ENCODE measurements at places on chromosomes 4 and X. TPM values are rescaled to one million over a fixed set of nuclear protein-coding genes. Genes with fewer than 3 reads are reported as not detected.

S100G gene
- not detected for total RNA-seq

ZNF674 gene
- 5.2 TPM for total RNA-seq

MAGEA4 gene
- not detected for total RNA-seq

TRIM2 gene
- total RNA-seq = 28.7 TPM

HPSE gene
- total RNA-seq = 1.7 TPM

RP2 gene
- 6.1 TPM for total RNA-seq

FAT4 gene
- 9.8 TPM for total RNA-seq

ADRA2C gene
- total RNA-seq = 17.2 TPM

MYOZ2 gene
- 0.49 TPM for total RNA-seq

DNA sequence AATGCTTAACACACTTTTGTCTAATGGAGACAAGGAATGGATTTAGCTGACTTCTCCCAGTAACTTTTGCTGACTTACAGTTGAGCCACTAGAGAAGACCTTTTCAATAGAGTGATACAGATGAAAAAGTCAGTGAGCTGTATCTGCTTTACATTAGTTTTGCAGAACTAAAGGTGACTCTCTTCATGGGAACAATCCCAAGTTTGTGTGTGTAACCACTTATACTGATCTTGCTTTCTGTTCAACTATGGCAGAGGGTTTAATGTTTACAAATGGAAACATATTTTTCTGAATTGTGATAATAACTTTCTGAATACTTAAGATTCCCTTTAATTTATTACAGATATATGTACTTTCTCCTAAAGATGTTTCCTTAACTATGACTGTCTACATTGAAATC, 182.6 kb upstream of the PUDP start:
- H3K4me3 ChIP-seq = no peak overlapping the region
- peak overlapping the region; percentile 20 for H3K27ac ChIP-seq
- no peaks in the 10 kb centered on the region for H3K27me3 ChIP-seq
- H3K36me3 ChIP-seq = no peaks in the 10 kb centered on the region
- no peaks in the 10 kb centered on the region for H3K4me1 ChIP-seq
- no peak for DNase-seq

DNA sequence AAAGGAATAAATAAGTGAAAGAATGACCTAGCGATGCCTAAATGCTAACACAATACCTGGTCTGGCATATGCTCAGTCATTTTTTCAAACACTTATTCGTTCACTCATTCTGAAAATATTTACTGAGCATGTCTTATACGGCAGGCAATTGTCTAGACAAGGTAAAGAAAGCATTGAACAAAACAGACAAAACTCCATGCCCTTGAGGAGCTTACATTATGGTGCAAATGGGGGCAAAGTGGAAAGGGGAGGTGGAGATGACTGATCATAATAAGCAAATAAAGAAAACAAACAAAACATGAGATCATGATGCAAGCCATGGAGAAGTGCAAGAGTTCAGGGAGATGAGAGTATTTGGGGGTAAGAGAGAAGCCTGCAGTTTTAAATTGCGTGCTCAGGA, 334.6 kb upstream of the PPARGC1A start:
- no peak overlapping the region for H3K27ac ChIP-seq
- H3K36me3 ChIP-seq = no peaks in the 10 kb centered on the region
- no peak overlapping the region for H3K4me3 ChIP-seq

DNA sequence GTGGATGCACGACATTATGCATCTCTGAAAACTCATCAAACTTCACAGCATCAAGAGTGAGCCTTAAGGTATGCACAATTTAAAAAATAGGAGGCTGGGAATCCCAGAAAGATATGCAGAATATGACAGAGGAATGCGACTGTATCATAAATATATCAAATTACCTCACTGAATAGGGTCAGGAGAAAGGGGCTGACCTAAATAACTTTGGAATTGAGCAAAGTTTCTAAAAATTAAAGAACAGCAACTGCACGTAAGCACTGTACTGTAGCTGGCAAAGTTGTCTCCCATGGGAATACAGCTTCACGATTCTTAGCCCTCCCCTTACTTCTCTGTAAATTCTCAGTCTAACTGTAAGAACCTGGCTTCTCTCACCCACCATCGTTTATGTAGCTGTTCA, 397.4 kb upstream of the ZFP42 start:
- no peak for DNase-seq
- H3K4me3 ChIP-seq = no peak overlapping the region
- H3K27me3 ChIP-seq = no peaks in the 10 kb centered on the region
- no peaks in the 10 kb centered on the region for H3K36me3 ChIP-seq

DNA sequence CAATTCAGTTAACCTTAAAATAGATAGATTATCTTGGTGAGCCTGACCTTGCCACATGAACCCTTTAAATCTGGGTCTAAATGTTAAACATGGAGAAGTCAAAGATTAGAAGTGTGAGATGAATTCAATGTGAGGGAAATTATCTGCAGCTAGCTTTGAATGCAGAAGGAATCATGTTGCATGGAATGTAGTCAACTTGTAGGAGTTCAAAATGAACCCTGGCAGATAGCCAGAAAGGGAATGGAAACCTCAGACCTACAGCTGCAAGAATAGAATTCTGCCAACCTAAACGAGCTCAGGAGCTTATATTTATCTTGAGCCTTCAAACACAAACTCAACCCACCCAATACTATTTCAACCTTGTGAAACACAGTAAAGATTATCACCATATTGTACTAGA, 632.5 kb downstream of the KCTD8 start:
- no peak overlapping the region for H3K4me3 ChIP-seq
- H3K36me3 ChIP-seq = no peaks in the 10 kb centered on the region
- H3K4me1 ChIP-seq = no peaks in the 10 kb centered on the region
- no peak overlapping the region for H3K27ac ChIP-seq

DNA sequence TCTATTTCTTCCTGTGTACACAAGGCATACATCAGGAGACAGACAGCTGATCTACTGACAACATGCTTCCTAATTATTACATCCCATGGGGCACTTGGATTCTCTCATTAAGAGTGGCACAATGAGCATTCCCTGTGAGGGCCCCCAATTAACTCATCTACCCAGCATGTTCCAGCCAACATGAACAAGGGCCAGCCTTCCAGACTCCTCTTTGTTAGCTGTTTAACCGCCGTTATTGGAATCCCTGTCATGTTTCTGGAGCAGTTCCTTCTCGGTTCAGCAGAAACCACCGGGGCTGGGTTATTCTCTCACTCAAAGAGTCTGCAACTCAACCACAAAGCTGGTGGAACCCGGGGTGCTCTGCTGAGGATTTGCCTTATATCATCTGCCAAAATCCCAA, 9.9 kb upstream of the GPM6B start:
- H3K4me1 ChIP-seq = no peaks in the 10 kb centered on the region
- H3K36me3 ChIP-seq = no peaks in the 10 kb centered on the region
- no peak overlapping the region for H3K4me3 ChIP-seq
- no peak overlapping the region for H3K27ac ChIP-seq
- no peaks in the 10 kb centered on the region for H3K27me3 ChIP-seq

- no peak overlapping the region for H3K4me3 ChIP-seq
- H3K27me3 ChIP-seq = no peaks in the 10 kb centered on the region
- no peak for DNase-seq
Measured at GRCh38 chrX:45070116-45071007, 130.3 kb downstream of the DIPK2B start.

GRCh38 chr4:73411731-73412414, 7.8 kb downstream of the ALB start:
- no peaks in the 10 kb centered on the region for H3K4me1 ChIP-seq
- no peaks in the 10 kb centered on the region for H3K27me3 ChIP-seq
- H3K36me3 ChIP-seq = no peaks in the 10 kb centered on the region
- H3K27ac ChIP-seq = no peak overlapping the region

DNA sequence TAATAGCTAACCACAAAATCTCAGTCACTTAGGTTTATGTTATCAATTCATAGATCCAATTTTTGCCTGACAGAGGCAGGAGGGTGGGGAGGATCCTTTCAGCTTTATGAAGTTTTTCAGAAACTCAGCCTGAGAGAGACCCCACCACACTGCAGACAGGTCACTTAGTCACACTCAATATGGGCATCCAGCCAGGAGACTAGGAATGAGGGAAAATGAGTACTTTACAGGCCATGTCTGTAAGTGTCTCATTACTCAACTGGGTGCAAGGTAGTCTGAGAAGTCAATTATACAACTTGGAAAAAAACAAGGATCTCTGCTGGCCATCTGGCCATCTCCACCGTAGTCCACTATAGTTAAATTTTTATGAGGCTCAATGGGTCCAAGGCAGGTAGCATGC, 365.9 kb downstream of the INPP4B start:
- H3K27me3 ChIP-seq = no peaks in the 10 kb centered on the region
- H3K36me3 ChIP-seq = no peaks in the 10 kb centered on the region
- no peak overlapping the region for H3K4me3 ChIP-seq
- H3K4me1 ChIP-seq = no peaks in the 10 kb centered on the region

- H3K4me3 ChIP-seq = no peak overlapping the region
- DNase-seq = no peak
- no peaks in the 10 kb centered on the region for H3K36me3 ChIP-seq
Measured at GRCh38 chr4:56861360-56861759, 39.9 kb upstream of the SPINK2 start.

- H3K27ac ChIP-seq = no peak overlapping the region
- peaks cover 5% of the 10 kb centered on the region for H3K4me1 ChIP-seq
- no peak for DNase-seq
Measured at GRCh38 chr4:153655928-153656327, 28.2 kb upstream of the TLR2 start.

DNA sequence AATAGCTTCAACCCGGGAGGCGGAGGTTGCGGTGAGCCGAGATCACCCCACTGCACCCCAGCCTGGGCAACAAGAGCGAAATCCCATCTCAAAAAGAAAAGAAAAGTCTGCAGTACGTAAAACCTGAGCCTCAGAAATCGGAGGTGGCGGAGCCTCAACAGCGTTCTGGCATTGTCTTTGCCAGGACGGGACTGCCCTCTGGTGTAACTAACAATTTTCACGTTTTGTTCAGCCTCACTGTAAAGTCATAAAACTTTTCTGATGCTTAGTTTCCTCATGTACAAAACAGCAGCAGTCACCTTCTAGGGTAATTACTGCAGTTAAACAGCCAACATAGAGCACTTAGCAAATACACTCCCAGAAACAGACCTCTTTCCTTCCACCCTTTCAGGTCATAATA, 121.7 kb downstream of the RBM47 start:
- no peaks in the 10 kb centered on the region for H3K4me1 ChIP-seq
- no peak overlapping the region for H3K4me3 ChIP-seq
- no peaks in the 10 kb centered on the region for H3K36me3 ChIP-seq
- no peak overlapping the region for H3K27ac ChIP-seq
- no peaks in the 10 kb centered on the region for H3K27me3 ChIP-seq
- DNase-seq = no peak

DNA sequence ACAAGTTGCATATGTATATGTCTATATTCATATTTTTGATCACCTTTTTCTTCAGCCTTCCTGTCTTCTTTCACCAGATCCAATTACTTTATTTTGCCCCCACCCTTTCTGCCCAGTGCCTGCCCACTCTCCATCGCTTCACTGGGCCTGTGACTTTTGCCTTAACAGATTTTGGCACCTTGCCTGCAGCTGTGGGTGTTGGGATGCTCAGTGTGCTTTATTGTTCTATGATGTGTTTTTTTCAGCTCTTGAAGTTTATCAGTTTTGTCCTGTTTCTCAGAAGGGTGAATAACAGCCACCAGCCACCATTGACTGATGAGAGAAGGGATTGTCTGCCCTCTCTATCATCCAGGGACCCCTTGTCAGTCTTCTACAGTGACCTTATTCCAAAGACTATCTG, 77.2 kb upstream of the GALNT7 start:
- H3K27ac ChIP-seq = no peak overlapping the region
- no peak overlapping the region for H3K4me3 ChIP-seq
- H3K4me1 ChIP-seq = no peaks in the 10 kb centered on the region
